ENCODE measurements at places on chromosomes 6 and 20. TPM values are rescaled to one million over a fixed set of nuclear protein-coding genes. Genes with fewer than 3 reads are reported as not detected.

GRCh38 chr6:27209659-27210269 lies 37.7 kb upstream of the PRSS16 start:
- peak; percentile 6 for DNase-seq

DNA sequence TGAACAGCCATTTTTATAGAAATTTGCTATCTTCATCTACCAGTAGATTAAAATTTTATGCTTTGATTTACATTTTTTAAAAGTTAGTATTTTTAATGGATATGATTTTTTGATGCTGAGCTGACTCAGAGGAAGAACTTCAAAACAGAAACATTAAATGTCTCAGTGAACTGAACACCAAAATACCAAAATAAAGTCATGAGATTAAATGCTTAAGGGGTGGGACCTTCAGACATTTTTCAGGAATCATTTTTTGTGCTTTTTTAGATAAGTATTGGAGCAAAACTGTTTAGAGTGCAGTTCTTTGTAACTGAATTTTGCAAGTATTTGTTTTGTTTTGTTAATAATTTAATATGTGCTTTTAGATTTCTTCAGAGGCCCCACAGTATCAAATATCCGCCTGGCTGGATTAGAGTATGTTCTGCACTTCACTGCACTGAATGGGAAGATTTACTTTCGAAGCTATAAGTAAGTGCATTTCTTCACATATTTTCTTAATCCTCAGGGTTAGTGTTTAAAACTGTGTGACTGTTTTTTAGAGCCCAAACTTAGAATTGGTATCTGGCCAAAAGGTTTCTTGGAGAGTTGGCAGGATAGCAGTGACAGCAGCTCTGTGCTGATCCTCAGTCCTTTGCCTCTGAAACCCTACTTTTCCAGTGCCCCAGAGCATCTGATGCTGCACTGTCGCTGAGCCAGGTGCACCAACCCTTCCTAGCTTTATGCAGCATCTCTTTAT lies 33.7 kb downstream of the RPF2 start:
- DNase-seq: no peak

- no peak for DNase-seq
Observed at GRCh38 chr6:147384737-147385710, 123.5 kb upstream of the SAMD5 start.

GRCh38 chr20:48620507-48621375 lies 207.1 kb downstream of the PREX1 start:
- DNase-seq: peak; percentile 52

DNA sequence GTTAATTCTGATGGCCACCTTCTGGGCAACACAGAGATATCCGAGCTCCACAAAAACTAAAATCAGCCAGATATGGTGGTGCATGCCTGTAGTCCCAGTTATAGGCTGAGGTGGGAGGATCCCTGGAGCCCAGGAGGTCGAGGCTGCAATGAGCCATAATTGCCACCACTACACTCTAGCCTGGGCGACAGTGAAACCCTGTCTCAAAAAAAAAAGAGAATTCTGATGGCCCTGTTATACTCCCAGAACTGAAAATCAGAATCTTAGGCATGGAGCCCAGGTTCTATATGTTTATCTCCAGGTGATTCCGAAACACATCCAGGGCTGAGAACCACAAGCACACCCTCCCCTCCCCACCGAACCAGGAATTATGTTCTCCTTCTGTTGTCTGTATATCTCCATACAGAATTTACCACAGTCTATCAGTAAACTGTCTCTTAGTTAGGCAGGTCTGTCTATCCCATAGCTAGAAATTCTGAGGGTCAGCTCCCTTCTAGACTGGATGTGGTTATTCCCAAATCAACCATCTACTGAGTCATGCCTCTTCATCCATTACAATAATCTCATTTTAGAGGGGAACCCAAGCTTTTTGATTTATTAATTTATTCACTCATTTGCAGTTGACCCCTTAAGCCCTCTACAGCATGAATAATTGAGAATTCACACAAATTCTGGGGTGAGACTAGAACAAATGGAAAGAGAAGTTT lies 24.8 kb upstream of the CCND3 start:
- no peak for DNase-seq

- DNase-seq: peak; percentile 9
Observed at GRCh38 chr20:555976-556385, 12.4 kb upstream of the CSNK2A1 start.

GRCh38 chr6:158920311-158920905 lies 79.6 kb downstream of the RSPH3 start:
- no peak for DNase-seq

DNA sequence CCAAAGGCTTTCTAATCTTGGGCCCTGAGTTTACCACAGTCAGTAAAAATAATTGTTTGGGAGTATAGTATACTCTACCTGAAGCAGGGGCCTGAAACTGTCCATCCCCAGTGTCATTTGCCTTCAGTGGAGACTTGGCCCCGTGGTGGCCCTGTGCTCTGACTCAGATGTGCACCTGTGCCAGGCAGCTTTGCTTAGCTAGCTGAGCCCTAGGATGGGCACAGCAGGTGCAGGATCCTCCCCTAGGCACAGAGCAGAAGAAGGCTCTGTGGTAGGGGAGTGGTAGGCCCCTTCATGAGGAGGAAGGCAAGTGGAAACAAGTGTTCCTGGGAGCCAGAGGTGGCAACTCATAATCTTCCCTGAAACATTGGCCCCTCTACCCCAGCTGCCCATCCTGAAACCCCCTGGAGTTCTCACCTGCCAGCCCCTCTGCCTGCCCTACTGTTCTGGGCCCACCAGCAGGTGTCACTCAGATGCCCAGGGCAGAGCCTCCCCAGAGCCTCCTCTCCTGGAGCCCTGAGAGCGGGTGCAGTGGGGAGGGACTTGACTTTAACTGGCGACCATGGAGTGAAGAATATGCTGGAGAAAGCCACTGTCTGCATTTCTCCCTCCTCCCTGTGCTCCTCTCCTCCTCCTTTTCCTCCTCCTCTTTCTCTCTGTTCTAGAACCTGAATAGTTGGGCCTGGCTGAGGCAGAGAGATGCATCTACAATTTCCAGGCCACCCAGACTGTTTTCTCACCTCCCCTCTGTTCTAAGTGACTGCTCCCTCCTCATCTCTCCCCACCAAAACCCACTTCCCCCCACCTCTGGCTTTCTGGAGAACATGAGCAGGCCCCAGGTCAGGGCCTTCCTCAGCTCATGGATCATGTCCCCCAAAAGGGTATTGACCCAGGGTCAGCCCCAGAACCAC lies 2.9 kb downstream of the CPNE5 start:
- DNase-seq: no peak

DNA sequence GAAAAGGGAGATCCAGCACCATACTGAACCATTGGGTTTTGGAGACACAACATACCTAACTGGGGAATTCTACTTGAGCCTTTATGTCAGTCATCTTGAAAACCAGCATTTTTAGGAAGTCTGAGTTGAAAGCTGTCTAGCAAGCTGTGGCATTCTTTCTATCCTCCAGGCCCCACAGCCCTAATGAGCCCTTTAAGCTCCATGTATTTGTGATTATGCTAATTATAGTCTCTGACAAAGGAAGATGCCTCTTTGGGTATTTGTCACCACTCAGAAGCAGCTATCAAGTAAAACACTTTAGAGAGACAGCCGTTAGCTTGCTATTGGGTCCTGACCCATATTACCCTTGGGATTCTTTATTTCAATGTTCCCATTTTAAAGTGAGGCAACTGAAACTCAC lies 159.5 kb upstream of the MANEA start:
- no peak for DNase-seq

DNA sequence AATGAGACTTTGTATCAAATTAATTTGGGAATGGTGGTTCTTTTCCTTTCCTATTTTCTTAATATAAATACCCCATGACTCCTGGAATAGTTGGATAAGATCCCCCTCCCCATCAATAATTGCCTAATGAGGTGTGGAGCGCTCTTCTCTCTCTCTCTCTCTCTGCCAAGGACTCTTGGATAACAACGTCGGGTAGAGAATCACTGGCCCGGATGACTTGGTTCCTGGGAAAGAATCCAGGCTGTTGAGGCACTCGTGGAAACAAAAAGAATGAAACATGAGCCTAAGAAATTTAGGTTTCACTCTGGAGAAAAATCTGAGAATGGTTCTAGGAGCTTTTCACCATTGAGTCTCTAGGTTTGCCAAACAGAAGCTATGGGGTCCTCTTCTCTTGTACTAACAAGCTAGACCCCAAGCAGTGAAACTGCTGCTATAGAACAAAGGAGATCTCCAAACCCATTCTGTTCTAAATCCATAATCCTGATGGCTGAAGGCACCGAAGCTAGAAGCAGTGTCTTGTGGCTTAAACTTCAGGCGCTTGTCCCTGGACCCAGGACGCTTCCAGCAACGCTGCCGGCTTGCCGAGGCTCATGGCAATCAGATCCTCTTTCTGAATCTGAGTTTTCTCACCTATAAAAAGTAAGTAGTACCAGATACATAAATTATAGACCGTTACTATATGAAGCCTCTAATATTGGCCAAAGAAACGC lies 241.6 kb upstream of the BTBD3 start:
- peak; percentile 12 for DNase-seq

DNA sequence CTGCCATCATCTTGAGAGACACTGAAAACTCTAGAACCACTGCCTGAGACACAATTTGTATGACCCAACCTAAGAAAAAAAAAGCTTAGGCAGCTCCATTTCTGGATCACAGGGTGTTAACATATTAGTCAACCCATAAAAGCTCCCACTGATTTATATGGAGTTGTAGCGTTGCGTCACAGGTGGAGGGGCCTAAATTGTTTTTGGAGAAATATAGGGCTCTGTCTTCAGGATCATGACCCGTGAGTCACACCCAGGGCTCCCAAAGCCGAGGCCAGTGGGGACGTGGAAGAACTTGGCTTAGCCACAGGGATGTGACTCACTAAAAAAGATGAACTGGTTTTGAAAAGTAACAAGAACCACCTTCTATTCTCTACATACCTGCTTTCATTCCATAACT lies 116.5 kb upstream of the BMP2 start:
- peak; percentile 9 for DNase-seq

DNA sequence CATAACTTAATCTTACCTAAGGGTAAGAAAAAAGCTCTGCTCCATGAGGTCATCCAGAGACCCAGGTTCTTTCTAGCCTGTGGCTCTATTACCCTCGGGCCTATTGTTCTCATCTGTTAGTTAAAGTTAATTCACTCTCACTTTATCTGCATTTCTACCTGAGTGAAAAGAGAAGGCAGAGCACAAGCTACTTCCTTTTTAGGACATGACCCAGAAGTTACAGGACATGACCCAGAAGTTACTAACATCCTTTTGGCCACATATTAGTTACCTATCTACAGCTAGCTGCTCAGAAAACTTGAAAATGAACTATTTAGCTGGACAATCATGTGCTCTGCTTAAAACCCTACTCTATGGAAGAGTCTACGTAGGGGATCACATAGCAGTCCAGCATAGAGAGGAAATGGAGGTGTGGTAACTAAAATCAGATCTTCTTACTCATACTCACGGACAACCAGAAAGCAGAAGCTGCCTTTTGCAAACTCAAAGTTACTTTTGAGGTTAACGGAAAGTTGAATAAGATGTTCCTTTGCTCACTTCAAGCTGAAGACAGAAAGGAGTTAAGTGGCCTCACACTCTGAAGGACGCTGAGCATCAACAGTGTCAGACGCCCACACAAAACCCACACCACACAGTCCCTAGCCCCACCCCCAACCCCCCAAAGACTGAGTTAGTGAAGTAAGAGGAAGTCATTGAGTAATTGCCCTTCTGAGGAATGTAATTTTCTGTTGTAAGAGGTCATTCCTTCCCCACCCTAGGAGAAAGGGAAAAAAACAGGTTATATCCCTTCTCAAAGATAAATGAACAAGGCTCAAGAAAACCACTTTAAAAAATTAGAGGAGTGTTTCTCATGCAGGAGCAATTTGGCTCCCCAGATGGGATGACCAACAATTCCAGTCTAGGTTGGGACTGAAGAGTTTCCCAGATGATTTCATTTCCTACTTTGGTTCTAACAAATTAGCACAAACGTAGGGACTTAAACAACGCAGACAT lies 45.9 kb upstream of the TAB2 start:
- DNase-seq: no peak

GRCh38 chr6:149060300-149060984 lies 257.1 kb upstream of the TAB2 start:
- DNase-seq: peak; percentile 43

DNA sequence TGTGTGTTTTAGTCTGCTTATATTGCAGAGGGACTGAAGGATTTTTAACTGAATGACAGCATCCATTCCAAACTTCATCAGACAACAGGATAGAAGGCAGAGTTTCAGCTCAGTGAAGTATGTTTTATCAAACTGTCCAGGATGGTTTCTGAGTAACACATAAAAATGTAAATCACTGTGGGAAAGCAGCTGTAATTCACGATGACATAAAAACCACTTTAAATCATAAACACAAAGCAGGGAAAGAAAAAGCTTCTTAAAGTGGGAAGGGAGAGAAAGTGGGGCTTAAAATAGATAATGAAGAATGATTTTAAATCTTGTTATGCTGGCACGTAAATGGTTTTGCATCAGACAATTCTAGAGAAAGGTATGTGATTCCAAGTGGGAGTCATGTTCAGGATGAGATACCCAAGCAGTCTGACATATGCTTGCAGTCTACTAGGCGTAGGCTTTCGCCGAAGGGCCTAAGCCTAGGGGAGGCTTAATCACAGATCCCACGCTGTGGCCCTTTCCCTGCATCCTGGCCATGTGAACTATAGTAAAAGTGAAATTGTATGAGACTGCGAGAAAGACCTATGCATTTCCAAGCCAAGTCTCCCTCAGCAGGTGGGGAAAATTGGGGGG lies 610.6 kb downstream of the PRKN start:
- no peak for DNase-seq

DNA sequence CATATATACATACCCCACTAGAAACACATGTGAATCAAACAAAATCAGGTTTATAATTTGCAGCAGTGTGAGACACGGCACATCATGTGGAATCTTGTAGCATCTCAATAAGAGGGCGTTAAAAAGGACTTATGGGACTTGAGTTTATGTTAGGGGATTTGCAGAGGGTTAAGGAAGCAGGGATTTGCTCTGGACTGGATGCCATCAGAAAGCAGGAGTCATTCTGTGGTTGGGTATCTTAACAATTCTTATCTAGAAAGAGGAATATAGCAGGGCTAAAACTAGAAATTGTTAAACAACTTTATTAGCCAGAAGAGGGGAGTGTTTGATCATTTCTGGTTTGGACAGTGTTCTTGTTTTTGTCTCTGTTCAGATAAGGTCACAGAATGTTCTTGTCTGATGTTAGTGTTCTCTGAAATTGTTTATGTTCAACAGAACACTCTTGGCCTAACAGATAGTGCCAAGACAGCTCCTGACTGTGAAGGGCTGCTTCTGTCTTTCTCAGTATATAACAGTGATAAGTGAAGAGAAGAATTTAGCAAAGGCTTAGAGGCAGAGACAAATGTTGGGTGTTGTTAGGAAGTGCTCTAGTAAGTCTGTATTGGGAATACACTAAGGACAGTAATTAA lies 39.2 kb downstream of the LIN28B start:
- peak; percentile 19 for DNase-seq

LPA gene
- total RNA-seq: not detected

ZNF341 gene
- total RNA-seq: 1.1 TPM

HLA-DQA2 gene
- total RNA-seq: not detected

PRRT1 gene
- total RNA-seq: not detected

HCRTR2 gene
- not detected for total RNA-seq

BPIFB2 gene
- total RNA-seq: not detected

QKI gene
- 171 TPM for total RNA-seq

SLC17A2 gene
- not detected for total RNA-seq

All from IMR-90 (cell line).